ENCODE measurements at places on chromosomes 11 and 22.

- no peak for DNase-seq
Measured at GRCh38 chr11:30420233-30420787, 97.4 kb downstream of the ARL14EP start.

GRCh38 chr11:130486987-130487923, 38.8 kb downstream of the ADAMTS15 start:
- DNase-seq = no peak

DNA sequence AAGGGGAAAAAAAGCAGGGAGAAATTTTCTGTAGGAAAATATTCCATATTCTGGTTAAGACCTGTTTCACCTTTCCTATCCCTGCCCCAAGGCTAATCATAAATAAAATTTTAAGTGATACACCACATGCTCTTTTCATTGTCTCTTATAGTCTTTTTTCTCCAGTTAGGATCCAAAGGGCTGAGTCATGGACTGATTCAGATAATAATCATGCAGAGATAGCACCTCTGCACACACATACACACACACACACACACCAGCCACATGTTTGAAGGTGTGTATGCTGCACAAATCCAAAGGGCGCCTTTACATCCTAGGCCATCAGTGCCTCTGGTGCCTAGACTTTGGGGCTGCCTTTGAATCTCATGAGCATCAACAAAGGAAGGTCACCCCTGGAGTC, 35.5 kb upstream of the CWF19L2 start:
- DNase-seq = no peak

DNA sequence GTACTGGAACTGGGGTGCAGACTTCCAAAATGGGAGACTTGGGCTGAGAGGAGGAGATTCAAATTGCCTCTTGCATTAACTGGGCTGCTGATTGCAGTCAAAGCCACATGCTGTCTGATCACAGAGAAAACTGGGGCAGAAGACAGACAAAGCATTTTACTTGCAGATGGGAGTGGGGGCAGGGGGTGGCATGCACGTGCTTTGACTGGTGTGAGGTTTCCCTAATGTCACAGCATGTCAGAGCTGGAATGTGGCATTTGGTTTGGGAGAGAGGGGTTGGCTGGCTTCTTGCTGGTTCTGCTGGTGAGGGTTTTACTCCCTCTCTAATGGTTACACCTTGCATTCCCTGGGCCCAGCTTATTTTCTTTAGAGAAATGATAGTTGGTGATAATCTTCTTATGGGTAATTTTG, 2.9 kb downstream of the TUB start:
- no peak for DNase-seq

- DNase-seq = no peak
Measured at GRCh38 chr11:3802011-3802790, 4.8 kb upstream of the NUP98 start.

DNA sequence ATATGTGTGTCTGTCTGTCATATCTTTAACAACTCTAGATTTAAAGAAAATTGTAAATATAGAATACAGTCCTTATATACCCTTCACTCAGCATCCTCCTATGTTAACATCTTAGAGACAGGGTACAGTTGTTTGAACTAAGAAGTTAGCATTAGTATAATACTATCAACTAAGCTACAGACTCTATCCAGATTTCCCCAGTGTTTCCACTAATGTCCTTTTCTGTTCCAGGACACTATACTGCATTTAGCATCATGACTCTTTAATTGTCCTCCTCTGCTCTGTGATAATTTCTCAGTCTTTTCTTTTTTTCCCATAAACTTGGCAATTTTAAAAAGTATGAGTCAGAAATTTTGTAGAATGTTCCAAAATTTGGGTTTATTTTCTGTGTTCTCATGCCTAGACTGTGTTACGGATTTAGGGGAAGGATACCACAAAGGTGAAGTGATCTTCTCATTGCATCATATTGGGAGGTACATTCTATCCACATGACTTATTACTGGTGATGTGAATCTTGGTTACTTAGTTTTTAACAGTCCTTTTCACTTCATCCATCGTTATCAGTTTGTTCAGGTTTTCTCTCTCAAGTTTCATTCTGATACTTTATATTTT, 168.4 kb downstream of the SBF2 start:
- no peak for DNase-seq
